HFFc6 (cell line): ENCODE measurements at places on chromosomes 6 and 20. TPM values are rescaled to one million over a fixed set of nuclear protein-coding genes. Genes with fewer than 3 reads are reported as not detected.
A peak's percentile ranks its signal among the peaks of the same experiment; 100 is the strongest.

Gene CYP21A2
- 0.27 TPM in 1 of 3 replicates, not detected in the others for total RNA-seq

Gene GNAS-AS1
- total RNA-seq: 1.5 and 1.7 TPM in 2 replicates

Gene ESR1
- total RNA-seq: 0.57 TPM in 1 of 2 replicates, not detected in the other

Gene LAMA4
- 76.1 to 124 TPM (median 112 TPM) in 3 replicates for total RNA-seq

Gene PI16
- not detected in 3 replicates for total RNA-seq

Gene PRDM13
- total RNA-seq: not detected in 3 replicates

Gene ISM1
- total RNA-seq: not detected in 3 replicates

Gene SRSF12
- not detected in 3 replicates for total RNA-seq

Gene GATA5
- not detected in 3 replicates for total RNA-seq

Gene GMDS
- total RNA-seq: 11.8 to 14.8 TPM (median 13.6 TPM) in 3 replicates

DNA sequence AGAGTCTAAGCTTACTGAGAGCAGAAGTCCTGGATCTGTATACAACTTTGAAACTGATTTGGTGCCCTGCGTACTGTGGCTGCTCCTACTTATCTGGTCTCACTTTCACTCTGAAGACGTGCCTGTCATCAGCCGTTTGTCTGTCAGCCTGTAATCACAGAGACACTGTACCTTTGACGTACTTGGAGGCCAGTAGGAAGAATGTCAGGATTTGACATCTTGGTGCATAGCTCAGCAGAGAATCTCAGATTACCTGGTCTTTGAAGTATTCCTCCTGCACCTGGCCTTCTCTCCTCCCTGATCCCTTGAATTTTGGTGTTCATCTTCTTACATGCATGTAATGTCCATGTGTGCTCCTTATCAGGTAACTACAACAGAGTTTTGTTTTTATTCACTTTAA lies 37.7 kb downstream of the DSE start:
- no peak for DNase-seq

GRCh38 chr6:118869350-118869749 lies 24.6 kb upstream of the ASF1A start:
- peak; percentile 15 for DNase-seq

DNA sequence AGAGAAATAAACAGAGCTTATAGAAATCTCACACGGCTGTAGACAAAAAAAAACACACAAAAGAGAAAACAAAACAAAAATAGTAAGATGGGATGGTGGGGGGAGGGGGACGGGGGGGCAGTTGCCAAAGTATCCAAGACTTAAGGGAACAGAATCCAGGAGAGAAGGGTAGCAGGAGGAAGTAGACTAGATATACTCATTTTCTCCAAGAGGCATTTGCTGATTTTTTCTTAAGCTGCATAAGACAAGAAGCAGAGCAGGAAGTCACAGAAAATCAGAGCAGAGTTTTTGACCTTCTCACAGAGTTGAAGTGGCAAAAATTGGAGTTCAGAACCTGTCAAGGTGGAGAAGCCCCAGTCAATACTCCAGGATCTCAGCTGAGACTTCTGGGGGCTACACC lies 237.7 kb downstream of the HIVEP2 start:
- no peak for DNase-seq

DNA sequence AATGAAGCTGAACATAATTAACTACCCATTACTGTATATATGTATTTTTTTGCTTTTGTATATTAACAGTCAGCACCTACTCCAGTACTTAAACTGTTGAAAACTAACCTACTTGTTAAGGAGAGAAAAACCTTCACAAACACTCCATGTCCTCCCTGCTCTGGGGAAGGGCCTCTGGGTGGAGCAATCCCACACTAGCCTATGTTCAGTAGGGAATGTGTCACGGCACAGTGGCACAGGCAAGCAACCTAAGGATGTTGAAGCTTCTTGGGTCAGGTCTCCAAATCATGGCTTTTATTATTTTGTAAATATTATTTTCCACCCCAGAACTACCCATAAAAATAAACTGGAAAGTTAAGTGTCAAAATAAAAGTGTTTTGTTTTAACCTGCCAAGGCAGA lies 5.3 kb downstream of the MAN1A1 start:
- DNase-seq: no peak

DNA sequence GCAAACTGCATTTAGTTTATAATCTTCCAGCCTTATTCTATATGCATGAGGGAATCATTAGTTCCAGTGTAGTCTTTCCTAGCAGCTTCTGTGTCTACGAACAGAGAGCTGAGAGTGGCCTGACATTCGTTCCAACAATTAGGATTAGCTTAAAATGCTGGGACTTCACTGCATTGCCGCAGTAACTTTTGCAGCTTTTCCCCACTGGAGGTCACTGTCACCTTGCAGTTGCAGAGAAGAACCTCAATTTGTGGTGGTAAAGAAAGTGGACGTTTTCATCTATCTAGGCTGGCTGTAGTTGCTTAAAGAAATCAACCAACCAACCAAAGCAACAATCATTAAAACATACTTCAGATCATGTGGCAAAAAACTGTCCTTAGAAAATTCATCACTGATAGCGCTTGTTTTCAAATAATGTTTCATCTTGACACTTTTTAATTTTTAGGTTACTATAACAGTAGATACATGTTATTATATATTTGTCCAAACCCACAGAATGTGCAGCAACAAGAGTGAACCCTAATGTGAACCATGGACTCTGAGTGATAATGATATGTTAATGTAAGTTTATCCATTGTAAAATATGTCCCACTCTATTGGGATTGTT lies 12.2 kb downstream of the MYLK4 start:
- peak; percentile 50 for DNase-seq

GRCh38 chr6:45987856-45988255 lies 27.8 kb downstream of the CLIC5 start:
- DNase-seq: no peak

DNA sequence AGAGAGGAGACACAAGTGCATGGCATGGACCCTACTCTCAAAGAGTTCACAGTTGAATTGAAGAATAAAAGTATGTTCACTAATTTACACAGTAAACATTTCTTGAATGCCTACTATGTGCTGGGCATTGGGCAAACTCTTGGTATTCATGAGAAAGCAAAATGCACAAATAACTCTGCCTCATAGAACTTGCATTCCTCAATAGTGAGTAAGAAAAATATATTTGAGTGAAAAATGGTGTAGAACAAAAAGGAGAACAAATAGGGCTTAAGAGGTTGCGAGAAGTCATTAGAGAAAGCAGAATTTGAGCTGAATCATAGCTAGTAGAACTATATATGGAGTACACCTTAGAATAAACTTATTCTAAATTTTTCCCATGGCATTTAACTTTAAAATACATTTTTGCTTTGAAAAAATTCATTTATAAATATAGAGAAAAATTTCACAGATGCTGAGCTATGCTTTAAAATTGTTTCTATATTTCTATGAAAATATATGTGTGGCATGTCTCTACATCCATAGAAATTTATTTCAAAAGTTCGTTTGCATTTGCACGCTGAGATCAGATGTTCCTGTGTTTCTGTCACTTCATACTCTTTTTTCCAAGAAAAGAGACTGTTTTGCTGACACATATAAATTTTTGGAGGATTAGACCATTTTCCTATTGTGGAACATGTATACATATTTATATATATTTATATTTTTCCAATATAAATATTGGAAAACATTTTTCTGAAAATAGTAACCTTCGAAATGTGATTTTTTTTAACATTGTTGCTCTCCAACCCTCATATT lies 236.1 kb downstream of the KCNQ5 start:
- peak; percentile 56 for DNase-seq

DNA sequence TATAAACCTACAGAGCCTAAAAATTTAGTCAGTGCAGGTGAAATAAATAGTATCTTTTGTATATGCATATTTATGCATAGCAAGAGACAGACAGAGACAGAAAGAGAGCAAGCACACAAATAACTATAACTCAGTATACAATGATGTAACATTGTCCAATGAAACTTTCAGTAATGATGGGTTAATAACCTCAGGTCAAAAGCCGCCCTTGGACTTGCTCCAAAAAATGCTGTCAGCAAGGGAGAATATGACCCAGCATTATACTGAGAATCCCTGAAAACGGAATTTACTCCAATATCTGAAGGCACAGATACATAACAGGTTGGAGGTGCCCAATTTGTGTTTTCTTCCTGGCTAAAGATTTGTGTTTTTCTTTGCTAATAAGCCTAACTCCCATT lies 590.6 kb upstream of the NOX3 start:
- no peak for DNase-seq

GRCh38 chr6:9938801-9939200 lies 476.1 kb downstream of the TFAP2A start:
- no peak for DNase-seq

GRCh38 chr6:151186306-151186705 lies 53.5 kb upstream of the AKAP12 start:
- no peak for DNase-seq

DNA sequence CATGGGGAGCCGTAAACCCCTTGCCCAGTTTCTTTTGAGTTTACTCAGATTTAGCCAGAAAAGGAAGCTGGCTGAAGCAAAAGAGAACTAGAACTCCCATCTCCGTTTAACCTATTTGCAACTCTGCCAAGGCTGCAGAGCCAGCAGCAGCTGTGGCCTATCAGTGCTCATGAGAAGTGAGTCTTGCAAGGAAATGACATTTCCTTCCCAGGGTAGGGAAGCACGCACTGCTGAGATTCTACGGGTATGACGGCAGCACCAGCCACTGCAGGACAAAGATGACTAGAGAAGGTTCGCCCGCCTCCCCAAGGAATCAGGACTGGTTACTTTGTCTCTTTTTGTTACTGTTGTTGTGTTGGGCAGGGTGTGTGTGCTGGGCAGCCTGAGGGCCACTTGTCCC lies 47.6 kb downstream of the PPP1R3G start:
- no peak for DNase-seq

DNA sequence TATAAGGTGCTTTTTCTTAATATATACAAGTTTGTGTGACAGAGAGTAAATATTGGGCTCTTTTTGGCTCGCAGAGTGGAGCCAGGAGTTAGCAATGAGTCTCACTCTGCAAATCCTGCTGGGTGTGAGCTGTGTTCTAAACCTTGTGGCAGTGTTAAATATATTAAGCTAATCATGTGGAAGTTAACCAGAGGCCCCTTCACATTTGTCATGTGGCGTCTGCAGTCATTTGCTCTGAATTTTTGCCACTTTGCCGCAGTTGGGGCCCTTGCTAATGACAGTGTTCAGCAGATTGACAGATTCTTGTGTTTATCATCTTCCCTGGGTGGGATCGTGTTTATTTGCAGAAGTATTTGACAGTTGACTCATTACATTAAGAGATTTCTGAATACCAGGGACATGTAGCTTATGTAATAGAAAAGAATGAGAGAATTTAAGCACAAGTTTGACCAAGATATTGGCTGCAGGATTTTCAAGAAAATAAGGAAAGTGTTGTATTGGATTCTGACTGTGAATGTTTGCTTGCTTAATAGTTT lies 37.9 kb downstream of the SPATA2 start:
- no peak for DNase-seq

- DNase-seq: peak; percentile 83
Measured at GRCh38 chr6:40947876-40948526, 91.0 kb downstream of the UNC5CL start.

DNA sequence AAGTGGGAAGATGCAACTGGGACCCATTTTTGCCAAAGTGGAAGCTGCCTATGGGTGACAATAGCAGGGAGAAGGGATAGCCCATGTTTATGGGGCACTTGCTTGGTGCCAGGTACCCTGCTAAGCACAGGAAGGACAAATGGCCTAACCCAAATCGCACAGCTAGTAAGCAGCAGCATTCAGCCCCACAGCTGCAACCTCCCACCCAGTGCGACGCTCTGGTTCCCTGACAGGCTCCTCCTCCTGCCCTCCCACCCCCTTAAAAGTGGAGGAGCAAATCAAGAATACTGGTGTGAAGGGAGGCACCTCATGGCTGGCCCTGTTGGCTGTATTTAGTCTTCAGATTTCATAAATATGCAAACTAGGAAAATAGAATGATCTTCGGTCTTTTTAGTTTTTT lies 76.2 kb downstream of the RIN2 start:
- DNase-seq: no peak

GRCh38 chr6:106648651-106649308 lies 19.4 kb downstream of the QRSL1 start:
- no peak for DNase-seq

GRCh38 chr6:47134476-47135189 lies 92.5 kb upstream of the ADGRF1 start:
- DNase-seq: peak; percentile 82
